ENCODE measurements at places on chromosomes 2 and 18. TPM values are rescaled to one million over a fixed set of nuclear protein-coding genes. Genes with fewer than 3 reads are reported as not detected.

PECR gene
- 16.2 TPM for total RNA-seq

DNA sequence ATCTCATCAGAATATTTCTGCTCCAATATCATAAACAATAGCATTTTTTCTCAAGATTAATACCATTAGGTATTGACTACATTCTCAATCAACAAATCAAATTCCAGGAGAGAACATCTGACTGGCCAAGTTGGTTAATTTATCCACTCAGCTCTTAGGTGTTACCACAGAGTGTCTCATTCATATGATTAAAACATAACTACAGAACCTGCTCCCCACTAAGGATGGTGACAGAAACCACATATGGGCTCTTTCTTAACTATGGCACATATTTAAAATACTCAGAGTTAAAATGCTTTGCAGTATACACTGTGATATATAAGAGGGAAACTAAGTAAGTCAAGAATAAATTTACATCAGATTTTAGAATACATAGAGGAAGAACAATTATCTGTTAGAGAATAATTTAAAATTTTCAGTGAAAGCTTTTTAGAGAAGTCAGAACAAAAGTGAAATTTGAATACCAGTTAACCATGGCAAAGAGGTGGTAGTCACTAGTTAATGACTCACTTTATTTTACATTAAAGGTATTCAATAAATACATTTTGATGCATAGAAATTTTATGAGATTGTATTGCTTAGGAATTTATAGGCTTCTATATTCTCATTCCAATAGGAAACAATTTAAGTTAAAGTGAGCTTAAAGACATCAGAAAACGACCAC lies 1120.8 kb upstream of the TMEFF2 start:
- H3K27me3 ChIP-seq = no peaks in the 10 kb centered on the region
- no peak overlapping the region for H3K27ac ChIP-seq
- H3K36me3 ChIP-seq = no peaks in the 10 kb centered on the region
- DNase-seq = no peak
- peaks cover 9% of the 10 kb centered on the region for H3K4me1 ChIP-seq

- DNase-seq = no peak
- H3K27me3 ChIP-seq = peaks cover 7% of the 10 kb centered on the region
- no peaks in the 10 kb centered on the region for H3K4me1 ChIP-seq
- H3K36me3 ChIP-seq = no peaks in the 10 kb centered on the region
- no peak overlapping the region for H3K4me3 ChIP-seq
- no peak overlapping the region for H3K27ac ChIP-seq
These were observed 6.5 kb upstream of the KCNF1 start for GRCh38 chr2:10905006-10905861.

DNA sequence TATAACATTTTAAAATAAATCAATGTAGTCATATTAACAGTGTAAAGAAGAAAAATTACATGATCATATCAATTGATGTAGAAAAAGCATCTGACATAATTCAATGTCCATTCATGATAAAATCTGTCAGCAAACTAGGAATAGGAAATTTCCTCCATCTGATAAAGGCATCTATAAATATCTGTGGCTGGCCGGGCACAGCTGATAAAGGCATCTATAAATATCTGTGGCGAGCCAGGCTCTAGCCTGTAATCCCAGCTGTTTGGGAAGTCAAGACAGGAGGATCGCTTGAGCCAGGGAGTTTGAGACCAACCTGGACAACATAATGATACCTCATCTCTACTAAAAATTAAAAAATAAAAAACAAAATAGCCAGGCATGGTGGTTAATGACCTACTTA lies 18.1 kb upstream of the RANBP2 start:
- H3K4me3 ChIP-seq = no peak overlapping the region
- no peaks in the 10 kb centered on the region for H3K36me3 ChIP-seq
- no peaks in the 10 kb centered on the region for H3K4me1 ChIP-seq
- no peak for DNase-seq
- H3K27ac ChIP-seq = no peak overlapping the region

GBX2 gene
- total RNA-seq = not detected

- DNase-seq = no peak
- no peaks in the 10 kb centered on the region for H3K36me3 ChIP-seq
- H3K4me3 ChIP-seq = no peak overlapping the region
- peaks cover 1% of the 10 kb centered on the region for H3K4me1 ChIP-seq
- H3K27me3 ChIP-seq = peaks cover 10% of the 10 kb centered on the region
These were observed 95.3 kb downstream of the MREG start for GRCh38 chr2:215917953-215918620.

- H3K27me3 ChIP-seq = no peaks in the 10 kb centered on the region
- H3K4me1 ChIP-seq = no peaks in the 10 kb centered on the region
- H3K36me3 ChIP-seq = no peaks in the 10 kb centered on the region
- no peak overlapping the region for H3K27ac ChIP-seq
- H3K4me3 ChIP-seq = no peak overlapping the region
- no peak for DNase-seq
These were observed 286.2 kb downstream of the TMX3 start for GRCh38 chr18:68428661-68429060.

DNA sequence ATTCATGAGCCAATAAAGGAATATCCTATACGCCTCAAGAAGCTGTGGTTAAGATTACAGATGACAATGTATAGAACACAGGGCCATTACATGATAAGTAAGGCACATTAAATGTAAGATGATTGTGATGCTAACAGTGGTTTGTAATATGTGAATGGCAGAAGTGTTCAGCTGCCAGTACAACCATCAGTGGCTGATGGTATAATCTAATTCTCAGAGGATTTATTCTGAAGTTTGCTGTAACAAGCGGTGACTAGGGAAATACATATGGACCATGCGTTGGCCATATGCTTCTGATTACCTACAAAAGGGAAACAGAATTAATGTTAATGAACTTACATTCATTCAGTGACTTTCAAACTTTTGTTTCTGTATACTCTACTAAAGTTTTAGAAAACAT lies 750.8 kb upstream of the KLHL29 start:
- H3K36me3 ChIP-seq = no peaks in the 10 kb centered on the region
- H3K27ac ChIP-seq = no peak overlapping the region
- DNase-seq = no peak
- no peaks in the 10 kb centered on the region for H3K4me1 ChIP-seq
- H3K27me3 ChIP-seq = no peaks in the 10 kb centered on the region

GRCh38 chr2:216856406-216857065 lies 3.3 kb downstream of the TNP1 start:
- H3K27me3 ChIP-seq = no peaks in the 10 kb centered on the region
- no peaks in the 10 kb centered on the region for H3K36me3 ChIP-seq
- peaks cover 20% of the 10 kb centered on the region for H3K4me1 ChIP-seq
- H3K4me3 ChIP-seq = no peak overlapping the region

- H3K36me3 ChIP-seq = no peaks in the 10 kb centered on the region
- peak; percentile 27 for DNase-seq
- peaks cover 7% of the 10 kb centered on the region for H3K4me1 ChIP-seq
- peak overlapping the region; percentile 13 for H3K4me3 ChIP-seq
These were observed 80.2 kb downstream of the NDUFA10 start for GRCh38 chr2:239944694-239945551.
